ENCODE measurements at places on chromosomes 12 and 14. TPM values are rescaled to one million over a fixed set of nuclear protein-coding genes. Genes with fewer than 3 reads are reported as not detected.

GPR135 gene
- 5.7 TPM for total RNA-seq

CAPZA3 gene
- total RNA-seq = not detected

NUP37 gene
- 73.1 TPM for total RNA-seq

SLC10A1 gene
- total RNA-seq = not detected

ADAMTS20 gene
- not detected for total RNA-seq

CD27 gene
- not detected for total RNA-seq

TMPRSS12 gene
- total RNA-seq = not detected

OVCH1 gene
- total RNA-seq = not detected

MYO1A gene
- total RNA-seq = not detected

AKAP3 gene
- 4.4 TPM for total RNA-seq

CLEC7A gene
- total RNA-seq = not detected

KCNA5 gene
- total RNA-seq = not detected

DNA sequence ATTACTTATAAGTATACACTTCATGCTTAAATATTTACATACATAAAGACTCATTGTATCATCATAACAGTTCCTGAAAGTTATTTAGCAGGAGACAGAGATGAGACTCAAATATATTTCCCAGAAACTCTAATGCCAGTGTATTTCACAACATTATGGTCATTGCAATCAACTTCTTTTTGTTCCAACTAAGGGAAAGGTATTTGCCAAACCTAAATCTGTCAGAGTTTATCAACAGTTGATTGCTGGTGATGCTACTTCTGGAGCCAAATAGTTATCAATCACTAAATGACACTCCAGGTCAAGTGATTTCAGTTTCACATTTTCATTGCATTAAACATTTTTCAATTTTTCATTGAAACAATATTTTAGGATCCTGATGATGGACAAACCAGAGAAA lies 72.1 kb upstream of the AVPR1A start:
- no peak for DNase-seq

- DNase-seq = no peak
These were observed 62.3 kb downstream of the SINHCAF start for GRCh38 chr12:31263661-31264060.

DNA sequence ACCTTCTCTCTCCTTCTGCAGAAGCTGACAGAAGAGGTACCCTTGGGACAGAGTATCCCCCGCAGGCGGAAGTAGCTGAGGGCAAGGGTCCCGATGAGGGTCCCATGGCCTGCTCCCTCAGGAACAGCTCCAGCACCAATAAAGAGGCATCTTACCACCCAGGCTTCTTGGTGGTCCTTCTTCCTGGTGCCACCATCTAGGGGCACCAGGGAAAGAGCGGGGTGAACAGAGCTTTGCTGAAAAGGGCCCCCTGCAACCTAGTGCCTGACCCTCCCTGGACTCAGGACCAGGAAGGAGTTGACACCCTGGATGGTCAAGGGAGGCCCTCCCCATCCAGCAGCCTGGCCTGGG lies 591 bp upstream of the IRF9 start:
- no peak for DNase-seq

DNA sequence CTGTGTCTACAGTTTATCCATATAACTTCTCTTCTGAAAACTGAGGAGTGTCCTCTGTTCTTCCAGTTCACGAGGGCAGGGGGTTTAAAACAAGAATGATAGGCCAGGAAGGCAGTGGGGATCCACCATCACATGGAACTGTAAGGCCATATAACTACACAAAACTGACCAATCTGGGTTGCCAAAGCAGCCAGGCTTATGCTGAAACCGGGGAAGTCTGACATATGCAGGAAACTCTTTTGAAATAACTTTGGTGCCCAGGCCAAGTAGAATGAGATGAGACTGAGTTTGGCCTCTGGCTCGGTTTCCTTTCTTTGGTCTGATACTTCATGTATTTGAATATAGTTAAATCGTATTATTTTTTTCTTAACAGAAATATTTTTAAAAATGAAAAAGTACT lies 18.0 kb upstream of the ATF1 start:
- no peak for DNase-seq

- no peak for DNase-seq
These were observed 3.5 kb upstream of the FAM181A start for GRCh38 chr14:93923626-93924025.

GRCh38 chr14:62304257-62304656 lies 542.0 kb downstream of the SNAPC1 start:
- DNase-seq = no peak

GRCh38 chr12:27999970-28000369 lies 27.4 kb upstream of the PTHLH start:
- no peak for DNase-seq

DNA sequence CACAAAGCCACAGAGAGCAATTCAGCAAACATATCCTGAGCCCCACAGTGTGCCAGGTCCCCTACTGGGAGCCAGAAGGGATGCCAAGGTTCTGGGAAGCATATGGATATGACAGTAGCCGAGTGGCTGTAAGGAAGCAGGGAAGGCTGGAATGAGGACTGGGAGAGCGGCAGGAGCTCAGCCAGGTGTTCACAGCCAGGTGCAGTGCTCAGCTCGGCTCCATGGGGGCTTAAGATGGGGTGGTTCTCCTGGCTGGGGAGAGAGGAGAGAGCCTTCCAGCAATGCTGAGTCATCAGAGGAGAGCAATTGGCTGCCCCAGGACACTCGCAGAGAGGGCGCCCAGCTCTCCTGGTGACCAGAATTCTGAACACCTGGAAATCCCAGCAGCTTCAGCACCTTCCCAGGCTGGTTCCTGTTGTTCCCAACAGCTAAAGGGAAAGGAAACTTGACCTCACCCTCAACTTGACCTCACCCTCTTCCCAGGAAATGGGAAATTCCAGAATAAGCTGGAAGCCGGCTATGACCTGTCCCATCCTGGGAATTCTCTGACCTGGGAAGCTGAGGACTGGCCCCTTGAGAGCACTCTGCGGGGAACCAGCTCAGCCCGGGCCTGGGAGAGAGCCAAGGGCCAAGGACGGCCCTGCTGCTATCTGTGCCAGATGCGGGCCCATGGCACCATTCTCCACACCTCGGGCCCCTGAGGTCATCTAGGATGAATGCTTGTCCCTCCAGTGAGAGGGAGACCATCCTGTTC lies 34.6 kb downstream of the SLC6A12 start:
- peak; percentile 26 for DNase-seq

- DNase-seq = no peak
These were observed 31.9 kb downstream of the RBM19 start for GRCh38 chr12:113934060-113934814.

DNA sequence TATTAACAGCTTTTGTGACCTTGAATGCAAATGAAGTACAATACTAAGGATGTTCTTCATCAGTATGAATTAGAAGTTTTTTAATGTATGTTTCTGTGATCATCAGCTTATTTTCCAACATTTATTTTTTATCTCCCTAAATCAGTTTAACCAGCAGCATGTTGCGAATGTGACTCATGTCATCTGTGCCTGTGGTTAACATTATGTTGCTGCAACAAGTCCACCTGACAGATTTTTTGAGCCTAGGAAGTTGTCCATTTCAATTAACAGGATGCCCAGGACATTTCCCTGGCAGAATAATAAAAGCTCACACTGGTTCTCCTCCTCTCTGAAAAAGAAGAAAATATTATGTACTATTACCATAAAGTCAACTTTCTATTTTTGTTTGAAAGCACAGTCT lies 155.5 kb downstream of the SYT1 start:
- peak; percentile 16 for DNase-seq

GRCh38 chr12:110233212-110233903 lies 47.7 kb upstream of the ATP2A2 start:
- no peak for DNase-seq

DNA sequence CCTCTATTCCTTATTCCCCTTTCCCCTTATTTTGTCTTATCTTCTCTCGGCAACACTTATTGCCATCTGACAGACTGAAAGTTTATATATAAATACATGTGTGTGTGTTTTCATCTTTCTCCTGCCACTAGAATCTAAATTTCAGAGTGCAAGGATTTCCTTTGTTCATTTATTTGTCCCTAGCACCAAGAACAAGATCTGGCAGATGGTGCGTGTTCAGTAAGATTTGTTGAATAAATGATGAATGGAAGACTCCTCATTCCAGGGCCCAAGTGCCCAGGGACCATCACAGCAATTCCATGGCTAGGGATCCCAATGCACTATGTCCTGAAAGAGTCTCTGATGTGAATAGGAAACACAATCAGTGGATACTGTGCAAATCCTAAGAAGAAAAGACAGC lies 97.9 kb upstream of the EEA1 start:
- DNase-seq = no peak

- DNase-seq = no peak
These were observed 11.5 kb downstream of the AK7 start for GRCh38 chr14:96403409-96403808.

DNA sequence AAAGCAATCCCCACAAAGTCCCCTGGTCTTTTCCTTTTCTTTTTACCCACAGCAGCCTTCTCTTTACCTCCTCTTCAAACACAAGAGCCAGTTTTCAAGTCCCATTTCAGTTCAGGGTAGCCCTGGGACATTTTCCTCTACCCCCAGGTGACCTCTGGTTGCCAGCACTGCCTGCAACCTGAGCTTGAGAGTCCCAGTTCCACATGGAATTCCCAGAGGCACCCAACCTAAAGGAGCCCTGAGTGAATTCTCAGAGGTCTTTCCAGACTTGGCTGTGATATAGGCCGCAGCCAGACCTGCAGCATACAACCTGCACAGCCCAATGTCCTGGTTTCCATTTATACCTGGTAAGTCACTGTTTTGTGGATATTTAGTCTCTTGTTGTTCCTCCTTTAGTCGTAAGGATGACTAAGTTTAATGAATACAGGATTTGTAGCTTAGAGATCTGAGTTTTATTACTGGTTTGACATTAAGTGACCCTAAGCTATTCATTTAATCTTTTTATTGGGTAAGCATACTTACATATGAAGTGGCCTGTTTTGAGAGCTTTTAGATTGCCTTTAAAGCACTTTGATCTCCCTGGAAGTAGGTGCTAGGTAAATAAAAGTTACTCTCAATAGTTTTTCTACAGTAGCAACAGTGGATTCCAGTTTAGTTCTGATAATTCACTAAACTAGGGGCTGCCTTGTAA lies 159.8 kb downstream of the TGFB3 start:
- peak; percentile 92 for DNase-seq

GRCh38 chr12:46134205-46134811 lies 134.5 kb downstream of the SLC38A1 start:
- no peak for DNase-seq

GRCh38 chr12:26555139-26555538 lies 277.9 kb downstream of the ITPR2 start:
- DNase-seq = no peak

DNA sequence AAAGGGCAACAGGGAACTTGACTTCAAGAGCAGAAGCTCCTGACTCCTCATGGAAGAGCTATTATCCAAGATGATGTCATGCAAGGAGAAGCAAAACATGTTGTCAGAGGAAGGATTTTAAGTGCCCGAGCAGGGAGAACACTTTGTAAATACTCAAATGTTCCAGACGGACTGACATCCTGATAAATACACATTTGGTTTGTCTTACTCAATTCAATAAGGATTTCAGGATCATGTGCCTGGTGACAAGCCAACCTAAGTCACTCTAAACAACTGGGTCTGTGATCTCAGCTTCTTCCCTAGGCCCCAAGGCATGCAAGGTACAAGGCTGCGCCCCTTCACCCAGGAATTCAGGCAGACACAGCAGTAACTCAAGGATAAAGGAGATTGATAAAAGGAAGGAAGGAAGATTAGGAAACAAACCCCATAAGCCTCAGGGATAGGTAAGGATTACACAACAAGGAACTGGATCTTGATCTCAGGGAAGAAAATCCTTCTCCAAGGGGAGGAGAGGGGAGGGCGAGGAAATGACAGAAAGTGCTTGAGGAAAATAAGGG lies 26.8 kb upstream of the CEBPE start:
- DNase-seq = no peak

DNA sequence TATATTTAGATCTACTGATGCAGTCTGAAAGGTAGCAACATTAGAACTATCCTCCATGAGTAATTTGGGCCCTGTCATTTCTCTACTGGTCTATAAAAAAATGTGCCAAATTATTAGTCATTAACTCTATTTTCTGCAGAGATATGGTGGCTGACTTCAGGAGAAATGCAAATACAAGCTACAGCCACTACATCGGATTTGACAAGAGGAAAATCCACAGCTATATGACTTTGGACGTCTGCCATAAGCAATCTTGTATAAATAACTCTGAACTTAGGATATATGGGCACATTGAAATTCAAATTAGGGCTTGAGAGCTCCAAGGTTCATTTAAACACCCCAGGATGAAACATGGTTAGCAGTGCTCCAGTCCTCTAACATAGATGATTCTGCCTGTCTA lies 983.0 kb upstream of the LRFN5 start:
- DNase-seq = no peak

DNA sequence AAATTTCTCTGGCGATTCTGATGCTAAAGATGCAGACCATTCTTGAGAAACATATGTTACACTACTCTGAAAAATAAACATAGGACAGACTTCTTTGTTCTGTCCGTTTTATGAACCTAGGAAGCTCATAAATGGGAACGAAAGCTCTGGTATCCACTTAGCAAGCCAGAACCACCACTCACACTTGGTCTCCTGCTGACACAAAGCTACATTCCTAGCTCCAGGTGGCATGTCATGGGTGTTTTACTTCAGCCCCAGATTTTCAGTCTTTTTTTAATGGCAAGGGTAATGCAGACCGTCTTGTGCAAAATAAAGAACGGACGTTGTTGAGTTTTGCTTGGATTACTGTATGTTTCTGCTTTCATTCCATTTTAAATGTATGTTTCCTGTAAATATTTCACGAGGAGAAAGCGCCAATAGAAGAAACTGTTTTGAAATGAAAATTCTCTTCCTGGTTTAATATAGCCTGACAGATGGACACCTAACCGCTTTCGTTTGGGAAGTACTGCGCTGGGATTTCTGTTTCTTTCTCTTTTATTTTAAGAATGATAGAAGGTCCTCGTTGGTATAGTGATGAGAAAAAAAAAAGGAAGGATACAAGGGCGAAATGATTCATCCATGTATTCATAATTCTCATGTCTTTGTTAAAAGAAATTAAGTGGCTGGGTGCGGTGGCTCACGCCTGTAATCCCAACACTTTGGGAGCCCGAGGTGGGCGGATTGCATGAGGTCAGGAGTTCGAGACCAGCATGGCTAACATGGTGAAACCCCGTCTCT lies 871 bp upstream of the COQ5 start:
- DNase-seq = peak; percentile 74

- DNase-seq = no peak
These were observed 221.2 kb upstream of the FLRT2 start for GRCh38 chr14:85308531-85309300.

DNA sequence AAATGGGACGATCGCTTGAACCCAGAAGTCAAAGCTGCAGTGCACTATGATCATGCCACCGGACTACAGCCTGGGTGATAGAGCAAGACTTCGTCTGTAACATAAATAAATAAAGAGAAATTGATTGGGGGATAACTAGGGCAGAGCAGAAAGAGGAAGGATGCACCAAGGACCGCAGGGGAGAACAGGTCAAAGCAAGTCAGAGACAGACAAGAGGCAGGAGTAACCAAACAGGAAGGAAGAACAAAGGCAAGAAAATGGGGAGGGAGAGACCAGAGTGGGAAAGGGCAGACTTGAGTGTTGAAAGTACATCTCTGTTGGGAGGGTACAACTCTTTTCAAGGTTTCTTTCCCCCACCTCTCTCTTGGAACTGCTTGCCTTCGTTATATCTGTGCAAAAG lies 50.8 kb upstream of the ELK3 start:
- DNase-seq = no peak
